ENCODE measurements at places on chromosomes 16 and 17.

- DNase-seq = no peak
Observed at GRCh38 chr17:49946964-49947584, 21.9 kb upstream of the DLX4 start.

DNA sequence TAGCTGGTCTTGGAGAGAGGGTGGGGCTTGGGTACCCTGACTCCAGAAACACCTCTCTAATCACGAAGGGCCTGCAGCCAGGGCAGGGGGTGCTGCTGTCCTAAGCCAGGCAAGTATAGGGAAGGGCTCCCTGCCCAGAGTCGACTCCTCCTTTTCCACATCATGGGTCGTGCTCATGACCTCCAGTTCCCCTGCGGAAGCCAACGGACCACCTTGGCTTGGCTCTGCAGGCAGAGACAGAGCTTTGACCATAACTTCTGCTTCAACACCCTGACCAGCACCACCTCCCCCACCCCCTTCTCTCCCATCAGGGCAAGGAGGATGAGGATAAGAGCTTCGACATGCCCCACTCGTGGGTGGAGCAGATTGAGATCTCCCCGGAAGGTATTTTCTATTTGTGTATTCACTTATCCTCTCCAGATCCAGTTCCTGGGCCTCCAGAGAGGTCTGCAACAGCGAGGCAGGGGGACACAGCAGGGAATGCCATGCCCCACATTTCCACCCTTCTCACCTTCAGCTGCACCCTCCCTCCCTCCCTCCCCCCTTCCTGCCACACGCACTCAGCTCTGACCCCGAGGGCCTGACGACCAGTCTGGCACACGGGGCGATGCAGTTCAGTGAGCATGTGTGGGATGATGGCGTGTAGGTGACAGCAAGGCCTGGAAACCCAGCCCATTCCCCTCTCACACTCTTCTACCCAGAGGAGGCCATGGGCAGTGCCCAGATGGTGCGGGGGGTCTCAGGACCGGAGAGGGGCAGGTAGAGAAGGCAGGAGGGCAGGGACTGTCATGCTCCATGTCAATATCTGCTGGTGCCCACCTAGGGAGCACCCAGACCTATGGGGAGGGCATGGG lies 14.0 kb upstream of the KATNB1 start:
- no peak for DNase-seq

DNA sequence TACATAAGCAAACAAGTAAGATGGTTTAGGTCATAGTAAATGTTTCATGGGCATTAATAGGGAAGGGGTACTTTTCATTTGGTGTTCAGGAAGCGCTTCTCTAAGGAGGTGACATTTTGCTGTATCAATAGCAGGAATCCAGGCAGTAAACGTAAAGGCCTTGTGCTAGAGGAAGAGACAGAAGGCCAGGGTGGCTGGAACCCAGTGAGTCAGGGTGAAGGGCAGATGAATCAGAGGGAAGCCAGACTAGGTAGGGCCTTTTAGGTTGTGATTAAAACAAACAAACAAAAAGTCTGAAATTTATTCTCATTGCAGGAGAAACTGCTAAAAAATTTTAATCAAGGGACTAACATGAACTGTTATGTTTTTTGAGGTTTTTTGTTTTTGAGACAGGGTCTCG lies 6.5 kb downstream of the BMERB1 start:
- DNase-seq = no peak

DNA sequence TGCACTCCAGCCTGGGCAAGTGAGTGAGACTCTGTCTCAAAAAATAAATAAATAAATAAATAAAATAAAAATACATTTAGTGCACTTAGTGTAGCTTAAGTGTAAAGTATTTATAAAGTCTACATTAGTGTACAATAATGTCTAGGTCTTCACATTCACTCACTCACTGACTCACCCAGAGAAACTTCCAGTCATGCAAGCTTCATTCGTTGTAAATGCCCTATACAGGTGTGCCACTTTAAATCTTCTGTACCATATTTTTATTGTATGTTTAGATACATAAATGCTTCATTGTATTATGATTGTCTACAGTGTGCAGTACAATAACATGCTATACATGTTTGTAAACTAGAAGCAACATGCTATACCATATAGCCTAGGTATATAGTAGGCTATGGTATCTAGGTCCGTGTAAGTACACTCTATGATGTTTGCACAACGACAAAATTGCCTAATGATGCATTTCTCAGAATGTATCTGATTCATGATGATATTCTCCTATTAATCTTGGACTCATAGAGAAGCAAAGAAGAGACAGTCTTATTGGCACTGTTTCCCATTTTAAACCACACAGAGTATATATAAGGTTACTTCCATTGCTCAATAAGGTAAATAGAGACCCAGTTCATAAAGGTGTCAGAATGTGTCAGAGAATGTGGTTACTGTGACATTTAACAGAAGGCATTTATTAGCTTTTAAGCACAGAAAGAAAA lies 1314.9 kb downstream of the CDH11 start:
- no peak for DNase-seq

- DNase-seq = no peak
Observed at GRCh38 chr17:70994194-70994593, 824.9 kb downstream of the KCNJ2 start.

- no peak for DNase-seq
Observed at GRCh38 chr17:27603880-27604794, 26.9 kb upstream of the LGALS9 start.
